ENCODE measurements at places on chromosomes 3 and 15. TPM values are rescaled to one million over a fixed set of nuclear protein-coding genes. Genes with fewer than 3 reads are reported as not detected.

Gene GABRB3
- total RNA-seq = 1.8 TPM

Gene CAV3
- not detected for total RNA-seq

Gene TMCO5A
- not detected for total RNA-seq

Gene PDHB
- total RNA-seq = 54.9 TPM

Gene POLR2M
- total RNA-seq = 192 TPM

Gene SLC15A2
- total RNA-seq = 0.50 TPM

Gene TASOR
- 97.2 TPM for total RNA-seq

Gene PTX3
- total RNA-seq = 266 TPM

Gene ZBED2
- total RNA-seq = not detected

Gene NRG4
- 0.15 TPM for total RNA-seq

Gene CDHR4
- not detected for total RNA-seq

Gene TMC3
- not detected for total RNA-seq

Gene PATL2
- total RNA-seq = 1.3 TPM

Gene ATP13A4
- total RNA-seq = 0.33 TPM

Gene TMEM43
- 131 TPM for total RNA-seq

Gene RHOV
- not detected for total RNA-seq

Gene ZKSCAN7
- 9.0 TPM for total RNA-seq

Gene ZIC1
- not detected for total RNA-seq

Gene LRRIQ4
- total RNA-seq = not detected

Gene COMMD2
- 22.7 TPM for total RNA-seq

Data from smooth muscle cell of trachea (primary cell).